ENCODE measurements at places on chromosomes 13 and 19. TPM values are rescaled to one million over a fixed set of nuclear protein-coding genes. Genes with fewer than 3 reads are reported as not detected.

ZNF93 gene
- 3.7 TPM for total RNA-seq

DNA sequence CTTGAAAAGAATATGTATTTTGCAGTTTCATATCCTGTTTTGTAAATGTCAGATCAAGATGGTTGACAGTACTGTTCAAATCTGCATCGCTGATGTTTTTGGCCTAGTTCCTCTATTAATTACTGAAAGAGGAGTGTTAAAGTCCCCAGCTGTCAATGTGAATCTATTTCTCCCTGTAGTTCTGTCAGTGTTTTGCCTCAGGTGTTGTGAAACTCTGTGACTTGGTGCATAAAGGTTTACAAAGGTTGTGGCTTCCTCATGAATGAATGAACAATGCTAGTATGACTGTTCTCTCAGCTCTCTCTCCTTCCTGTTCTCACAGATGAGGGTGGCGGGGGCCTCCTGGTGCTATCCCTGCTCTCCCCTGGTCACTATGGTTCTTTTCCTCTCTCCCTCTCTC lies 142.4 kb downstream of the MYCBP2 start:
- DNase-seq, result no peak

DNA sequence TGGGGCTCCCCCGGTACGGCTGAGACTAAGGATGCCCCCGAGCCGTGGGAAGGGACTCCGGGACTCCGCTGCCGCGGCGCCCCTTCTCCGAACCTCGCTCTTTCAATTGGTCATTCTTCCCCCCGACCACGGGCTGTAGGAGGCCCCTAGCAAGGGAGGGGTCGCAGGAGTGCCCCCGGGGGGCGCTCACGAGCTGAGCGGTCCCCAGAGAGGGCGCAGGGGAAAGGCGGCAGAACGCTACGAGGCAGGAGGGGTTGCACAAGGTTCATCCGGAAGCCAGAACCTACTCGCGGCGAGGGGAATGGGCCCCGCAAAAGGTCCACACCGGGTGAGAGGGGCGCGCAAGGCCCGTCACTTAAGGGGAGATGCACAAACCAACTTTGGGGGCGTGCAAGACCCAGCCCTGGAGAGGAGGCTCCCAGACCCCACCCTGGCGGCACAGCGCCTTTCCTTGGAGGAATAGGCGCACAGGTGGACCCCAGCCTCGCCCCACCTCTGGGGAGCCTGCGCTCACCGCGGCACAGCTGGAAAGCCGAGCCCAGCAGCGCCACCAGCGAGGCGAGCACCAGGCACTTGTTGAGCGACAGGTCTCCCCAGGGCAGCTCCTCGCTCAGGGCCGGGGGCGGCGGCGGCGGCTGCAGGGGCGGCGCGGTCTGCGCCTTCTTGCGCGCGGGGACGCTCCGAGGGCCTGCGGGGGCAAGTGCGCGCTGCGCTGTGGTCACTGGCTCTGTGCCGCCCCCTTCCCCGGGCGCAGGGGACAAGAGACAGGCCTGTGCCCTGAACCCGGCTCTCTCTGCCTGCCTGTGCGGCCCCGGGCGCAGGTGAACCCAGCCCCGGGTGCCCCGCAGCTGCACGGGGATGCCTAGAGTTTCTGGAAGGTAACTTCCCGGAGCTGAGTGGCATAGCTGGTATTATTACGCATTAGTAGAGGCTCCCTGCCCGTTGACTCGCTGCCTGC lies 2.8 kb downstream of the JSRP1 start:
- DNase-seq, result no peak

GRCh38 chr13:32151240-32151639 lies 119.7 kb downstream of the FRY start:
- DNase-seq, result no peak
